ENCODE measurements at places on chromosomes 7 and 10.

GRCh38 chr10:95562341-95562965 is 1.3 kb upstream of the SORBS1 start:
- DNase-seq = no peak

DNA sequence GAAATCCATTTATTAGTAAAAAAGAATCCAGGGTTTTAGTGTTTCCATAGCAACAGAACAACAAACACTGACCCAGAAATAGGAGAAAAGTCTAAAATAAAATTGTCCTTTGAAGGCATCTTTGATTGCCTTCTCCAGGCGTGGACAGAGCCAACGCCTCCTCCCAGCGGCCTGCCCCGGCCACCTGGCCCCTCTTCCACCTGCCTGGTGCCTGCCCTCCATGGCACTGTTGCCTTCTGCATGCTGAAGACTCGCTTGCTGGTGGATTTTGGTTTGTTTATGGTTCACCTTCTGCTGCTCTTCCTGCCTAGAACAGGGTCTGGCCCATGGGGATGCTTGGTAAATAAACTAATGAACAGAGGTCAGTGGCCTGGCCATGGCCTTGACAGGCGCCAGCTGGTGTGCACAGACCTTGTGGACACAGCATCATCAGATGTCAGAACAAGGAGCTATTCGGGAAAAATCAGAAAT is 107.4 kb downstream of the DYNC2I1 start:
- DNase-seq = no peak

DNA sequence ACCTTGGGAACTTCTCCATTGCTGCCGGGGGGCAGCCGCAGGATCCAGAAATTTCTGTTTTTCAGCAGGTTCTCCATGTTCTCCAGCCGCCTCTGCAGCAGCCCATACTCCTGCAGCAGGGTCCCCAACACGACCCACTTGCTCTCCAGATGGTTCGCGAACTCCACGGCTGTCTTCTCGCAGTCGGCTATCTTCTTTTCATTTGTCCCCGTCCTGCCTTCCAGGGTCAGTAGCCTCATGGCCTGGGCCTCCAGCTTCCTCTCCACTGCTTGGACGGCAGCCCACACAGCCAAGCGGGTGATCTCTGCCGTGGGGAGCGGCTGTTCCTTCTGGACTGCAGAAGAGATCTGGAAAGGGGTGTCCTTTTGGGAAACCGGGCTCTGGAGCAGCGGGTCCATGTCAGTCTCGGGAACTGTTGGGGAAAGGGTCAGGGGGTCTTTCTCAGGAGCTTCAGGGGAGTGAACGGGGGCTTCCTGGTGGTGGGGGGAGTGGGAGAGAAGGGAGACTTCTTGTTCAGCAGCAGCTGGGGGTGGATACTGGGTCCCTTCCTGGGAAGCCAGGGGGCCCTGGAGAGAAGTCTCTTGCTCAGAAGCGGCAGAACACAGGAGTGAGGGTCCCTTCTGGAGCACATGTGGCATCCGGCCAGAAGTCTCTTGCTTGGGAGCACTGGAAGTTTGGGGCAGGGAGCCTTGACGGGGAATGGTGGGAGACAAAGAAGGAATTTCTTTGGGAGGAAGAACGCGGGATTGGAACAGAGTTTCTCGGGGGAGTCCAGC is 5.5 kb downstream of the ZNF777 start:
- DNase-seq = no peak

- DNase-seq = no peak
Measured at GRCh38 chr10:76937181-76937600, 700.4 kb downstream of the KCNMA1 start.

- no peak for DNase-seq
Measured at GRCh38 chr7:65809259-65809981, 63.5 kb upstream of the VKORC1L1 start.

GRCh38 chr10:48234295-48234694 is 40.2 kb downstream of the FRMPD2 start:
- no peak for DNase-seq

Measured in head of caudate nucleus (tissue), 42 donors.